ENCODE measurements at places on chromosomes 1 and 21.

DNA sequence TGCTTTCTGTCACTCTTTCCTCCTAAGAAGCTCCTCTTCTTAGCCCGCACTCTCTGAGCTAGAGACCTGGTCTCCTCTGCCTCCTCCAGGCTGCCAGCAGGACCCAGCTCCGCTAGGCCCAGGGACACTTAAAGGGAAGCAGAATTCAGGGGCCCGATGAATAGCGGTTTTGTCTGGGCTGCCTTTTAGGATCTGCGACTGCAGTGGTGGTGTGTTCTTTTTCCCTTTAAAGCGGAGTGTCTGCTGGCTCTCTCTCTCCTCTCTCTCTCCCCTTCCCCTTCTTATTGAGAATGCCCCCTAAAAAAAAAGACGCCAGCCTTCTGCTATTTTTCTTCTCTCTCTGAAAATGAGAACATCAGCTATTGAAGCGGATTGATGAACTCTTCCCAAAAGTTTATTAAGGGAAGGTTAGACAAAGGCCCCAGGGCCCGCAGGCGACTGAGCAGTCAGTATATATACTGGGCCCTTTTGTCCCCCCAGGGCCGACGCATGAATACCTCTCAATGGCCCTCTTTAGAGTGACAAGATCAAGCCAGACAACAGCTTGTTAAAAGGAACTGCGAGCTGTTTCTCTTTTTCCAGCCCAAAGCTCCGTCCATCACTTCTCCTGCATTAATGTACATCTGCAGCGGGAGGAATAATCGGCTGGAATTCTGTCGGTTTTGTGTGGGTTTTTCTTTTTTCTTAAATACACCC, 27.0 kb downstream of the PAX7 start:
- no peak for DNase-seq

DNA sequence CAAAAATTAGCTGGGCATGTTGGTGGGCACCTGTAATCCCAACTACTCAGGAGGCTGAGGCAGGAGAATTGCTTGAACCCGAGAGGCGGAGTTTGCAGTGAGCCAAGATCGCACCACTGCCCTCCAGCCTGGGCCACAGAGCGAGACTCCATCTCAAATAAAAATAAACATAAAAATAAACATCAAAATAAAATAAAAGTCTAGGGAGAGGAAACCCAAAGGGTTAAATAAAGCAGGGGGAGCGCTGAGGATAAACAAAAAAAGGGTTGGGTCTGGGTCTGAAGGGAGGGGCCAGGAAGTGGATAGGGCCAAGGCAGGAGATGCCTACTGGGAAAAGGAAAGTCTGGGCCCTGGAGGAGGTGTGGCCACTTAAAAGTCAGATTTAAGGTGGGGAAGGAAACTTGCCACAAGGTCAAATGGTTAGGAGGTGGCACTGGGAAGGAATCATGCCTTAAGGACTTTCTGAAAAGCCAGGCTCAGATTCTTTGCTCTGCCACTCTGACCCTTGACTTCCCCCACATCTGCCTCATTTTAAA, 150.0 kb downstream of the ADSS2 start:
- no peak for DNase-seq

DNA sequence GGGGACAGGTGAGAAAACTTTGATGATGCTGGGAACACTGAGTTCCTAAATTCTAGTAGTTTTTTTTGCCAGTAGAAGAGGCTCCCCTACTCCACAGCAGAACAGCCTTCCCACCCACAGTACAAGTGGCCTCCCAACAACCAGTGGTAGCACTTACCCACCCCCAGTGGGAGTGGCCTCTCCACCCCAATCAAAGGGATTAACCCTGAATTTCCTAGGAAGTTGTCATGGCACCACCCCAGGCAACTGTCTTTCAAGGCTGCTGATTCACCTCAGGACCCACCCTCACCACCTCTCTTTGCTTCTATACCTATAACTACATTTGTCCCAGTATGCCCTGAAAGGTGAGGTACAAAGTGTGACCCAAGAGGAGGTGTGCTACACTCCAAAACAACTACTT, 81.4 kb upstream of the PRDX6 start:
- no peak for DNase-seq

DNA sequence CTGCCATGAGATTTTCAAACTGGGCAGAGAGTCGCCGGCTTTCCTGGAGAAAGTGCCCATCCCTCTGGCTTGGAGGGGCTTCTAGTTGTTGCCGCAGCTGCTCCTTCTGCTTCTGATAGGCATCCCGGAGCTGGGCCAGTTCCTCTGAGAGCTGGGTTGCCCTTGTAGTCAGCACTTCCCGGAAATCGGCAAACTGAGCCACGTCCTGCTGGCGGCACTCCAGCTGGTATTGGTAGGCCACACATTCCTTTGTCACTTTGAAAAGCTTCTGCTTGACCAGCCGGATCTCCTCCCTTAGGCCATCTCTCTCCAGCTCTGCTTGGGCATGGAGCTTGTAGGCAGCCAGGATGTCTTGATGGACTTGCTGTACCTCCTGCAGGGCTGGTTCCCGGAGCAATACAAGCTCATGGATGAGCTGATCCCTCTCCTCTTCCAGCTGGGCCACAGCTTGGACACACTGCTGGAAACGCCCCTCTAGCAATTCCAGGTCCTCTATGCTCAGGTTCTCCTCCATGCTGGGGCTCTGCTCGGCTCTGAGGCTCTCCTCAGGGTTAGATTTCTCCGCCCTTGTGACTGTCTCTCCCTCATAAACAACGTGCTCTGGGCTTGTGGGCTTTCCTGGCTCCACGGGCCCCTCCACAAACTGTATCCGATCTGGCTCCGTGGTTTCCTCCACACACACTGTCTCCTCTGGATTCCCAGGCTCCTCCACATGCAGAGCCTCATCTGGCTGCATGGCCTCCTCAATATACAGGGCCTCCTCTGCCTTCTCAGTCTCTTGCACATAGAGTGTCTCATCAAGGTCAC, 7.3 kb downstream of the SYNC start:
- no peak for DNase-seq

DNA sequence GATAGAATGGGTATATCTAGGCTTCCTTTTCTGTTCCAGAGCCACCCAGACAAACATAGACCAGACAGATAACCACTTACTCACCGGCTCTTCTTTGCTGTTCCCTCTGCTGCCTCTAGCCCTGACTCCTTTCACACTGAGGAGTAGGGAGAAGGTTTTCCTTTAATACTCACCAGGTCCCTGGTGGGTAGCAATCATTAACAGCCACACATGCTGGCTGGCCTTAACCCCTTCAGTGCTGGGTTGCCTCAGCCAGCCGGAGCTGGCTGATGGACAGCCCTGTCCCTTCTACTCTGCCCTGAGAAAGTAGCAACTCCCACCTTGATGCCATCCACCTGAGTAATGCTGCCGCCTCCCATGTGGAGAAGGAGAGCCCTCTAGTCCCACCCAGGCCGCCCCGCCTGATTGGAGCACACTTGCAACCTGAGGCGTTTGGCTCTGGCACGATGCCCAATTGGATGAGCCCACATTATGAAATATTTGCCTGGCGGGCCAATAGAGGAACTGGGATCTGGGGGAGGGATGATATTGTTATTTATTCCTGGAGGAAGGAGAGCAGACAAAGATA, 71.6 kb downstream of the PLEKHA6 start:
- DNase-seq, result no peak

- DNase-seq, result no peak
Measured at GRCh38 chr1:244730153-244730933, 77.4 kb downstream of the DESI2 start.

GRCh38 chr1:155970531-155971167, 7.7 kb downstream of the ARHGEF2 start:
- DNase-seq, result no peak

DNA sequence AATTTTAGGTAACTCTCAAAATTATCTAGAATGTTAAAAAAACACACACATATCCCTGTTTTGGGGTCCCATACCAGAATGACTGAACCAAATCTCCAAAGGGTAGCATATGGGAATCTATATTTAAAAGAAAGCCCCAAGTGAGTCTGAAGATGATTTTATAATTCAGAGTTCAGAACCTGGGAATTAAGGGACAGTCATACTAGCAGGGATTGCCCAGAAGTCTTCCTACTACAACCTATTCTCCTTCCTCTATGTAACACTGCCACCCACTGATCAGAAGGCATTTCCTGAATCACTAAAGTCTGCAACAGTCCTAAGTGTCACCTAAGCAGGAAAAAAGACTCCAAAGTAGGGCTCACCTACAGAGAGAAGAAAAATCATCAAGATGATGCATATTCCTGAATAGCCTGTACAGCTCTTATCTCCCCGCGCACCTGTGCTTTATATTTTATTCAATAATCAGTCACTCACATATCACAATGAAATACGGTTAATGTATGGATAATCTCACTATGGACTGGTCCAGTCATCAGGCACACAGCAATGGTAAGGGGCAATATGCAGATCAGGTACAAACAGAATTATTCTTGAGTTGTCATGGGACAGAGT, 4.9 kb downstream of the RGS1 start:
- DNase-seq, result no peak

DNA sequence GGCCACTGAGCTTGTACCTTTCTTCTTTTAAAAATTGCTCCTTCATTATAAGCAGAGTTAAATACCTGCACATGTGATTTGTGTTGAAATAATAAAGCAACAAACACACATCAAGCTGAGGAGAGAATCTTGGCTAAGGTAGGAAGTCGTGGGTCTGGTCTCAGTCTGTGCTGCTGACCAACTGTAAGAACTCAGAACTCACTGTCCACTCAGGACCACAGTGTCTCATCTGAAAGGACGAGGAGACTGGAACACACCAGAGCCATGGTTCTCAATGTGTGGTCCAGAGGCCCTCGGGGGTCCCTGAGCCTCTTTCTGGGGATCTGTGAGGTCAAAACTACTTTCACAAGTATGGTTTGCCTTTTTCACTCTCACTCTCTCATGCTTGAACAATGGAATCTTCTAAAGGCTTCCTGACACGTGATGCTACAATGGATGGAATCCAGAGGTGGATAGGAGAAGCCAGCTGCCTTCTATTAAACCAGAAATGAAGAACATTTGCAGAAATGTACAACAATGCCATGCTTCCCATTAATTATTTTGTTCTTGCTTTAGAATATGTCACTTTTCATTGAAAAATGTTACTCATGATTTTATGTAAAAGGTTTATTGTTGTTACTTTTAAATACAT, 17.3 kb upstream of the ETS2 start:
- no peak for DNase-seq

DNA sequence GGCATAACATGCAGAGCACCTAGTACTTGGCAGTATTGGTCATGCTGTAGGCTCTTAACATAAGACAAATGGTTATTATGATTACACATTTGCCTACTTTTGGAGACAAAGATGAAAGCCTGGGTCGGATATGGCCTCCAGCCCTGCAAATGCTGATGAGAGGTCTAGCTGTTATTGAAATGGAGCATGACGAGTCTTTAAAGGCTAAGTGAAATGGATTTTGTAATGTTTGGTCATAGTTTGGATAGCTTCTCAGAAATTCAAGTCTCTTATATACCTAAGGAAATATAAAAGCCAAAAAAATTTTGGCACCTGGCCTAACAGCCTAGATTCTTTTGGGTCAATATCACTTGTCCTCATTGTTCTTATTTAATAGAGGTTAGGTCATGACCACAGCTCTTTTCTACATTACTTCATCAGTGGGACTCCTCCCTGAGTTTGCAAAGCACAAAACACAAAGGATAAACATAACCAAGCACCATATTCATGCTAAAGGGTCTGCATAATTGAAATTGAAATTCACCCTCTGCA, 69.2 kb upstream of the WLS start:
- DNase-seq, result no peak

DNA sequence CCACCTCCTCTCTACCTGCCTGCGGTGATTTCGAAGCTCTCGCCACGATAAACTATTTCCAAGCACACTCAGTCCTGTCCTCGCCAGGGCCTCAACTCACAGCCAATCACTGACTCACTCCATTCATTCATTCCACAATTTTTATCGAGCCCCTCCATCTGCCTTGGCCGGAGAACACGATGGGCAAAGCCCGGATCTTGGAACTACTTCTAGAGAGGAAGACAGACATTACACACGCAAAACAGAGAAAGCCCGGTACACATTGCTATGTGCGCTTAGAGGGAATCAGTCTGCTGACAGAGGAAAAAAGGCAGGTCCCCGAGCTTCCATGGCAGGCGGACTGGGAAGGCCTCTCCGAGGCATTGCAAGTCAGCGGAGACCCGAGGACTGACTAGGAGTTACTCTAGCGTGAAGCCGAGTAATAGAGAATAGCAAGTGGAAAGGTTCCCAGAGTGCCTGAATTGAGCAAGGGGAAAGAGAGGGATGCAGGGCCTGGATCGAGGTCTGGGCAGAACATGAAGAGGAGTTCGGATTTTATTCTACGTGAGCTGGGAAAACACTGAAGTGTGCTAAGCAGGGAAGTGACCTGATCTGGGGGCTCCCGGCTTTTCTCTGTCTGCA, 54.2 kb upstream of the DNAJC6 start:
- no peak for DNase-seq

- DNase-seq, result no peak
Measured at GRCh38 chr1:56920591-56921001, 45.2 kb downstream of the C8B start.

DNA sequence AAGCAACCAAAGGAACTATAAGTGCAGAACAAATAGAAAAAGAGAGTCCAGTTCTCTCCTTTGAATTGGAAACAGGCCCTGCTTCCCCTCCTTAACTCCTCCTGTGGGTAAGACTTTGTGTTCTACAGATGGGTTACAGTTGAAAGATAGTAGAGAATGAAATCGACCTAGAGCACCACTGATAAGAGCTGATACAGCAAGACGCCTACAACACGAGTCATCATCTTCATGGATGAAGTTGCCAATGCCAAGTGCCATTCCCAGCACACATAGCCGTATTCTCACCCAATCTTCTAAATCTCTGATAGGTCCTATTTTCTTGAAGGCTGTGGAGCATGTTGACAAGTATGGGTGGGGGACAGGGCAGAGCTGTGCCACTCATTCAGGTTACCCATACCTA, 99.8 kb upstream of the CAMK1G start:
- no peak for DNase-seq

DNA sequence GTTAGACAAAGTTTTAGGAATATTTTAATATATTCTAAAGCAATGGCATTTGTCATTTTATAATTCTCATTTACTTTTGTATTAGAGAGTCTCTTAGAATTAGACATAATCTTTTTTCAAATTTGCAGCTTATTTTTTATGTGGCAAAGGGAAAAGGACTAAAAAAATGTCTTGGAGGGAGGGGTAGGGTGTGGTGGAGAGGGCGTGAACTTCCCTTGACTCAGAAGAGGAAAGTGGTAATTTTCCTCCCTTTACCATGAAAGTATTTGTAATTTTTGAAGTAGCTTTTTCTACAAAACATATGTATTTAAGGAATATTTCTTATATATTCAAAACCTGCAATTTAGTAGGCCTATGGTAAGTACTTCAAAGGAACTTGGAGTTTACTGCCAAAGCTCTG, 6.9 kb upstream of the RABGAP1L start:
- DNase-seq, result no peak
